NCI-H526 (cell line): ENCODE measurements at places on chromosomes 3 and 15.

DNA sequence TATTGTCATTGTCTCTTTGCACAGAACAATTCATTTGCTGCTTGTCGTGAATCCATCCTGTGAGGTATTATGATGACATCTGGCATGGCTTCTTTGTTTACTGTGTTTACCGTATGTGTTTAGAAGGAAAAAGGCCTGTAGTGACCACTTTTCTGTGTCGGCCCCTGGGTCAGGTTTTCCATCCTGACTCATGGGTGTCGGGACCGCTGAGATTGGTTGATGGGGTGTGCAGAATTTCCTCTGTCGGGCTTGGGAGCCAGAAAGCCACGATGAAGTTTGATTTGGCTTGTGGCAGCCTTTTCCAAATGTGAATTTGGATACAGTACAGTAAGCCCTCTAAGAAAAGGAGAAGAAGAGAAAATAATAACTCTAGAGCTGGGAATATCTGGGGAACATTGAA, 113.5 kb downstream of the FNDC3B start:
- DNase-seq = no peak

DNA sequence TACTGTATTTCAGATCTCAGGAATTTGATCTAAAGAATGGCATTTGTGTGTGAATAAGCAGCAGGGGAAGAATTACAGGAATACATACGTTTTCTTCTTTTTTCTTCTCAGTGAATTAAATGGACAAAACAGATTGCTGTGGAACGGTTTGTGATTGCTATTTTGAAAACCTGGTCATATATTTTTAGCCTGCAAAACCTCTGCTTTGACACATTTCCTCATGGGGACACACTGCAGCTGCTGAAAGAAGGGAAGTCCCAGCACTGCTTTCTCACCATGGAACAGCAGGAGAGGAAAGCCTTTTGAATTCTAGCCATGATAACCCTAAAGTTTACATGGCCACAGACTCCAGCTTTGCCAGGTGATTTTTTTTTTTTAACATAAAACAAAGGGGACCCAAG, 315.0 kb downstream of the OXSM start:
- no peak for DNase-seq

DNA sequence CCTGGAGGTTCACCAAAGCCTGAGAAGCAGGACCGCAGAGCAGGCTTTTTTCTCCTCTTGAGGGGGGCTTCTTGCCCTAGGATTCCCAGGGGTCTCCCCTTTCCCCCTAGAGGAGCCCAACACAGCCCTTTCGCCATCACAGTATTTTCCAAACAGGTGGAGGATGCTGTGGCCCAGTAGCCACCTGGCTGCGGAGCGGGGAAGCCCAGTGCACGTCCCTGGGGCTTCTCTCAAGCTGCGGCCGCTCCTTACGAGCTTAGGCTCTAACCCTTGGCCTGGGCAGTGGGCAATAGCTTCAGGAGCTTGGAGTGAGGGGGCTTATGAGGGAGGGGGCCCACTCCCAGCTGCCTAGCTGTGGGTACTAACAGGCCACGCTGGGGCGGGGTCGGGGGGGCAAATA, 11.6 kb upstream of the DLL4 start:
- DNase-seq = no peak

- no peak for DNase-seq
Observed at GRCh38 chr15:90599116-90599515, 69.4 kb downstream of the CRTC3 start.

- no peak for DNase-seq
Observed at GRCh38 chr3:103393395-103394186, 958.8 kb downstream of the ZPLD1 start.

DNA sequence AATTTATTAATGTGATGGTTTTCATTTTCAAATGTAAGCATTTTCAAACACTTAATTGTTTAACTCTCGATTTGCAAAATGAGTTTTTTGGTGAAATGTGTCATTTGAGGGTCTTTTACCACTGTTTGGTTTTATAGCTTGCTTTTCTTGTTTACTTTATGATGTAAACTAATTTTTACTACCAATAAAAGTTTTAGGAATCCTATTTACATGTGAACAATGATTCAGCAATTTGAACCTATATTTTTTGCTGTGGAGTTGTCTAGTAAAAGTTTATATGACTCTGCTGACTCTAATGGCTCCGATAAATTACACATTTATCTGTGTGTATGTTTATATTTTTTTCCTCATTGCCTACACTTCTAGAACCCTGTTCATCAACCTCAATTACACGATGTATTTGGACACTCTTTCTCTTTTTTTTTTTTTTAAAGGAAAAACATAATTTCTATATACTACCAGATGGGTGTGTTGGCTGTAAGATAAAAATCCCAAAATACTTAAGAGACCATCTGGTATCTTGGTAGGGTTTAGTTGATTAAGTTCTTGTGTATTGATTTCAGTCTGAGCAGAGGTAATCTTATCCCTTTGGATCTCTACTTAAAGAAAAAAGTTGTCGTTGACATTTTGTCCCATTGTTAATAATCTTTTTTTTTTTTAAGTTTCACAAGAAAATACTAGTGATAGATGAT, 89.5 kb downstream of the PTPRG start:
- DNase-seq = no peak

DNA sequence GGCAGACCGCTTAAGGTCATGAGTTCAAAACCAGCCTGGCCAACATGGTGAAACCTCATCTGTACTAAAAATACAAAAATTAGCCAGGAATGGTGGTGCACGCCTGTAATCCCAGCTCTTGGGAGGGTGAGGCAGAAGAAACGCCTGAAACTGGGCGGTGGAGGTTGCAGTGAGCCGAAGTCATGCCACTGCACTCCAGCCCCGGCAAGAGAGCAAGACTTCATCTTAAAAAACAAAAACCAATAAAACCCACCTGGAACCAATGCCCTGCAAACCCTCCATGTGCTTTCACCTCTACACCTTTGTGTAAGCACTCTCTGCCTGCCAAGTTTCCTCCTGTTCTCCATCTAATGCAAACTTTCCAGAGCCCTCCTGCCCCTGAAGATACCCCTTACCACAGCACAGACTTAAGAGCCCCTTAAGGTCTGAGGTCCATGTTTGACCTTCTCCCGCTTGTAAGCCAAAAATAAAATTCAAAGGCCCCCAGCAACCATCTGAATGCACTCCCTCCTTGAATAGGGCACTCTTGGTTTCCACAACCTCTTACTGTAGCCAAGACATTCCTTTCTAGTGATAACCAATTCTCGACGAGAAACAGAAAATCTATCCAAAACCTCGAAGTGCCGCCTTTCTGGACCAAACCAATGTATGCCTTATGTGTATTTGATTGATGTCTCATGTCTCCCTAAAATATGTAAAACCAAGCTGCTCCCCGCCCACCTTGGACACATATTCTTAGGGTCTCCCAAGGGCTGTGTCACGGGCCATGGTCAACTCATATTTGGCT, 3.0 kb downstream of the RPL32 start:
- DNase-seq = no peak

DNA sequence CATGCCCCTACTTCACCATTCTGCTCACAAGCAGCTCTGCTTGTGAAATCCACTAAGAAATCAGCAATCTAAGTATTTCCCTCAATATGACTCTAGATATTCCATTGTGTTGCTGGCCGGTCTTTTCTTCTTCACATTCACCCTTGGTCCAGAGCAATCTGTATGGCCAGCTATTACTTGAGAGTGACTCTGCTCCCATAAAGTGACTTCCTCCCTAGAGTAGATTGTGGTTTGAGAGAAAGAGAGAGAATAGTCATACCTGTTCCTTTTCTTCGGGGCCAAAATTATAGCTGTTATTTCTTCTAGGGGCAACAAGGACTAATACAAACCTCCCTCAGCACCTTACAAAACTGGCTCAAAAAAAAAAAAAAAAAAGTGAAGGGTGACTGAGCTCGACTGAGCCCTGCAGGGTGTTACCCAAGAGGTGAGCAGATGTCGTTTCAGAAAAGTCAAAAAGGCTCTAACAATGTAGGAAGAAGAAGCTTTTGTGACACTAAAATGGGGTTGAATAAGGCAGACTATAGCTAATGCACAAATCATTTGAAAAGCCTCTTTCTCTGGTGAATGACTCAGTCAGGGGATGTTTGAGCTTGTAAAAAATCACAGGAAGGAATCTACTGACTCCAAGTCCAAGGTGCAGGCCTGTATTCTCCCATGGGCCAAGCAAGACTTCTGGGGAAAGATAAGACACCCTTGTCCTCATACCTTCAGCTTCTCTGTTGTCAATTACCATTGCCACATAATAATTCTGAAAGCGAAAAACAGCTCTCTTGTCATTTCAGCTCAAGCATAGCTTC, 161.0 kb upstream of the SLC24A5 start:
- DNase-seq = no peak

DNA sequence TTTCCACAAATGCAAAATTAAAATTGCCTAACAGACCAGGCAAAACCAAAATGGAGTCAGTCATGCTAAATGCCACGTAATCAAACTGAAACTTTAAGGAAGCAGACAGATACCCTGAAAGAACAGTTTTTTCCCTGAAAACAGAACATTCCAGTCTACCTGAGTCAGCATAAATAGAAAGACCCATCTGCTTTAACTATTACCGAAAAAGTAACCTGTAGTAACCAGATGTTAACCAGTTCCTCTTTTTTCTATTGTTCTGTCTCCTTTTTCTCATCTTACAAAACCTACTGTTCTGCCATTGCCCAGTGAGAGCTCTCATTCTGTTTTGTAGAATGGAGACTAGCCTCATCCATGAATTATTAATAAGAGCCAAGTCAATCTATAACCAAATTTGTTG, 286.0 kb downstream of the CACNA2D3 start:
- DNase-seq = no peak

DNA sequence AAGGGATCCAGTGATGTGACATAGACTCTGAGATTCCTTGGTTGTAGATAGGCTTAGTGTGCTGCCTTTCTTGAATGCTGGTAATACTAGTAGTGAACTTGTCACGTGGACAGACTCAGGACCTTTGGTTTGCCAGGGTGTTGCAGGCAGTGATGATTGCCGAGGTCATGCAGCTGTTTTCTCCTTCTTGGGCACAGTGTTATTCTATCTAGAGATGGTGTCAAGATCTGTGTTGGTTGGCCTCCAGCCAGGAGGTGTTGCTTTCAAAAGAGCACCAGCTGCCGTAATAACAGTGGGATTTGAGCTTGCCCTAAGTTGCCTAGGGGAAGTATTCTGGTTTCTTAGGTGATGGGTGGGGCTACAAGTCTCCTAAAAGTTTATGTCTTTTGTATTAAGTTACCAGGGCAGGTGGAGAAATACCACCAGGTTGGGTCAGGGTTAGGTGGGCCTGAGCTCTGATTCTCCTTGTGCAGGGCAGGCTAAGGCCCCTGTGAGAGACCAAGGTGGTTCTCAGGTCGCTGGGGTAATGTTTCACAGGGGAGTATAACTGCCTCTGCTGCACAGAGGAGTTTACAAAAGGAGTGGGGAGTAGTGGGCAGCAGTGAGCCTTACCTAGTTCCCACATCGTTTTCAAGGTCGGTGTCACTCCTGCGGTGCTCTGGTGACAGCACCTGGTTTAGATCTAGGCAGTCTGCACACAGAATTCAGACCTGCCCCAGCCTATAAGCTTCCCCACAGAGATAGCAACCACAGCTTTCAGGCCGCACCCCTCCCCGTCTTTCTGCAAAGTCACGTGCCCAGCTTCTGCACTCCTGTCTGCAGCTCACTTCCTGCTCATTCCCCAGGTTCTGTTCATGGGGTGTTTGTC, 350.3 kb downstream of the DOCK3 start:
- no peak for DNase-seq

GRCh38 chr3:139117883-139118760, 73.4 kb upstream of the PRR23C start:
- no peak for DNase-seq

DNA sequence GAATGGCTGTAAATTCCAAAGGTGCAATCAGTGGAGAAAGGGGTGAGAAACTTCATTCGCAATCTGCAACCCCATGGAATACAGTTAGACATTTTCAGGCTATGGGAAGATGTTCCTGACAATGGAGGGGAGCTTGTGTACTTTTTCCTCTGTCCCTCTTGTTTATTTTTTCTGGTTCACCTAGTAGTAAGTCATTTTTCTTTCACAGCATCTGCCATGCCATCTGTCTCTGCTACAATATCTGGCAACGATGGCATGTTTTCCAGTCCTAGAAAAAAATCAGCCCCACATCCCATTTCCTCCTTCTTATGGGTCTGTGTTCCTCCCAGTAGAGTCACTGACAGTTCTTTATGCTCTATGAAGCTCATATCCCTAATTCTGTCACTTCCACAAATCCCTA, 76.0 kb downstream of the SSR3 start:
- DNase-seq = no peak
